ENCODE measurements at places on chromosomes 16 and 17. TPM values are rescaled to one million over a fixed set of nuclear protein-coding genes. Genes with fewer than 3 reads are reported as not detected.

DNA sequence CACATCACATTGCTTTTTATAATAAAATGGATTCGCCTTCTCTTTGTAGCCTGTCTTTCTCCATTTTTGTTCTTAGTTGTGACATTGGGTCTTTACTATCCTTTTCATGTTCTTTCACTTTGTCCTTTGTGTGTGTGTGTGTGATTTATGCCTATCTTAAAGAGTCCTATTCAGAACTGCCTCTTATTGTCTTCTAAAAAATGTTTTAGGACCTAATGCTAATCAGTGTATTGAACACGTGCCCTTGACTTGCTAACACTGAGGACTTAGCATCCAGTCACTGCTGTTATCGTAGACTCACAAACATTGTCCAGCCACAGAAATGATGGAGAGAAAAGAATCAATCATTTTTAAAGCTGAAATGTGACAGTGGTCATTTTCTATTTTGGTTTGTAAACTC, 251.9 kb downstream of the CNTNAP4 start:
- DNase-seq, result no peak

GRCh38 chr17:77332034-77332971, 191.5 kb downstream of the SEC14L1 start:
- no peak for DNase-seq

Gene GUCY2D
- not detected for total RNA-seq

Gene DPEP2
- not detected for total RNA-seq

DNA sequence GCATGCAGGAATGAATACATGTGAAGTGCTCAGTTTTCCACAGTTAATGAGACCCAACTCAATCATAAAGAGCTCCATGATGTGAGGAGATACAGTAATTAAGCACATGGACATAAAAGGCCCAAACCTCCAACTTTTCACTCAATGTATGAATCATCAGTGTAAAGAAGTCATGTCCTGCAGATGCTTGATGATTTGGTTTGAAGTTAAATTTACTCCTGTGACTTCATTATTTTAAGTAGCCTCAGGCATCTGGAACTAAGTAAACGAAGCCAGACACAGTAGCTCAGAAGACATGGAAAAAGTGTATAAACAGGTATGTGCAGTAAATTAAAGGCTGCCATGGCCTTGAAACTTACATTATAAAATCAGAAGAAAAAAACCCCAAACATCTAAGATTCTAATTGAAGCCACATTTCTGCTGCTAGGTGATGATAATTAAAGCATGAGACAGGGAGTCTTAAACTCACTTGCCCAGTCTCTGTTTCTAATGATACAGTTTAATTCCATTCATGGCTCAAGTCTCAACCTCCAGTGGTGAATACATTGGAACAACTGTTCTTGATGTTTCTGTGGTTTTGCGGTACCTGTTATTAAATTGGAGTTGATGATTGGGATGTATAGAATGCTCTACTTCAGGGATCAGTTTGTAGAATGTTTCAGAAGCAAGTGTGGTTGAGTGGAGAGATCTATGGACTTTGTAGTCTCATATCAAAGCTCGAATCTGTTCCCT, 28.9 kb upstream of the CCL2 start:
- no peak for DNase-seq

DNA sequence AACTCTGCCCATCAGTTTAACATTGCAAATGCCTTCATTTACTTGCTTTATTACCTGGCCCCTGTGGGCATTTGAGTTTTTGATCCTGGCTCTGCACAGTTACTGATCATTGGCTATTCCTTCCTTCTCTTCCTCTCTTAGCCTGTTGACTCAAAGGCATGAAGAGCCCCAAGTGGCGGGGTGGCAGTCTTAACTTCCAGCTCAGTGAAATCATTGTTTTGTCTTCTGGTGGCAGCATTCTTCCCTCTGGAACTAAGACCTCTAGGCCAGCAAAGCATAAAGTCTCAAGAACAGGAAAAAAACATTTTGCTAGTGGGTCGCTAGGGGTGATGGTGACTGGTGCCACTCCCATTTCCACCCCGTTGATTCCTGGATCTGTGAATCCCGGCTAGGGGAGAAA, 52.3 kb upstream of the MRTFB start:
- DNase-seq, result no peak

Measured in NCI-H460 (cell line).